ENCODE measurements at places on chromosomes 16 and 17.

- DNase-seq: no peak
Observed at GRCh38 chr17:65626451-65626850, 65.0 kb upstream of the AXIN2 start.

DNA sequence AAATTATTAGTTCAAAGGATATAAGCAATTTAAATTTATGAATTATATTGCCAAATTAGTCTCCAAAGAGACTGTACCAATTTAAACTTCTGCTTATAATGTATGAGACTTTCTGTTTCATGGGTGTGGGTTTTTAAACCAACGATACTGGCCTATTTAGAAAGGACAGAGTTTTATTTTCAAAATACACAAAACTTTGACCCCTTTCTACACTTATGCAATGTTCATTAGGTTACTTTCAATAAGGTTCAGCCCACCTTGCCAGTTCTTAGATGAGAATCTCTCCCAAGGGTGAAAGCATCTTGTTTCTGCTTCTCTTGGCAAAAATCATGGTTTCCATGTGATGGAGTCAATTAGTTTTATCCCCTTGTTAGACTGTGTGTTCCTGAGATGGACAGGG is 84.7 kb downstream of the MYO1D start:
- no peak for DNase-seq

- DNase-seq: no peak
Observed at GRCh38 chr16:66255647-66256046, 110.8 kb upstream of the CDH5 start.

DNA sequence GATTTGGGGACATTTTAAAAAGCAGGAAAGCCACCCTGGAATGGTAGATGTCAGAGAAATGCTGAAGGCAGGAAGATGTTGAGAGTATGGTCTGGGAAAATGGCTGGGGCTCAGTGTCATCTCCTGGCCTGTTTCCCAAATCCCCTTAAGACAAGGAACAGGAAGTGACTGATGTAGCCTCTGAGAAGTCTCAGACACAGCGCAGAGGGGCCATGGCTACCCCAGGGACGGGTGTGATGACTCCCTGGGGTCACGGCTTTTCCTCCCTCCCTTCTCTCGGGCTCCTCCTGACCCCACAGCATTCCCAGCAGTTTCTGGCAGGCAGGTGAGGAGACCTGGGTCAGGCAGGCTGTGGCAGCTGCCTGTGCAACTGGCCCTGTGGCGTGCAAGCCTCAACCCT is 45.4 kb downstream of the RAP1GAP2 start:
- no peak for DNase-seq

GRCh38 chr16:69932228-69932627 is 18.9 kb upstream of the CLEC18A start:
- no peak for DNase-seq

DNA sequence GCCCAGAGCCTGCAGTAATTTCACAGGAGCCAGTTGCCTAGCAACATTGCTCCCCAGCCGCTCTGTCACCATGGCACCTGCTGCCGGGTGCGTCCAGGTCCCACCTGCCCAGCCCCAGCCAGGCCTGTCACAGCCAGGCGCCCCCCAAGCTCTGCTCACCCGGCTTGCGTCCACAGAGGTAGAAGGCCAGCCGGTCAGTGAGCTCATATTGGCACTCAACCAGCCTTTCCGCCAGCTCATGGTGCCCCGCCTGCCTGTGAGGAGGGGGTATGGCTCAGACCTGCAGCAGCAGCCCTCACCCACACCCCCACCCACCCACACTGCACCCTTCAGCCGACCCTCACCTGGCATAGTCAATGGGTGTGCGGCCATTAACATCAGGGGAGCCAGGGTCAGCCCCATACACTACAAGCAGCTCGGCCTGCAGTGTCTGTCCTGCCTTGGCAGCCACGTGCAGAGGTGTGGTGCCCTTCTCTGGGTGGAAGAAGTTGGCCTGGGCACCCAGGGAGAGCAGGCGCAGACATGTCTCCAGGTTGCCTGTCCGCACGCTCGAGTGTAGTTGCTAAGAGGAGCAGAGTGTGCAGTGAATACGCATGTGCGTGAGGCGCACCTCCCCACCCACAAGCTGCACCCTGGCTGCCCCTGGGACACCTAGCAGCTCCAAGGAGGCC is 7.7 kb downstream of the GIT1 start:
- DNase-seq: no peak

DNA sequence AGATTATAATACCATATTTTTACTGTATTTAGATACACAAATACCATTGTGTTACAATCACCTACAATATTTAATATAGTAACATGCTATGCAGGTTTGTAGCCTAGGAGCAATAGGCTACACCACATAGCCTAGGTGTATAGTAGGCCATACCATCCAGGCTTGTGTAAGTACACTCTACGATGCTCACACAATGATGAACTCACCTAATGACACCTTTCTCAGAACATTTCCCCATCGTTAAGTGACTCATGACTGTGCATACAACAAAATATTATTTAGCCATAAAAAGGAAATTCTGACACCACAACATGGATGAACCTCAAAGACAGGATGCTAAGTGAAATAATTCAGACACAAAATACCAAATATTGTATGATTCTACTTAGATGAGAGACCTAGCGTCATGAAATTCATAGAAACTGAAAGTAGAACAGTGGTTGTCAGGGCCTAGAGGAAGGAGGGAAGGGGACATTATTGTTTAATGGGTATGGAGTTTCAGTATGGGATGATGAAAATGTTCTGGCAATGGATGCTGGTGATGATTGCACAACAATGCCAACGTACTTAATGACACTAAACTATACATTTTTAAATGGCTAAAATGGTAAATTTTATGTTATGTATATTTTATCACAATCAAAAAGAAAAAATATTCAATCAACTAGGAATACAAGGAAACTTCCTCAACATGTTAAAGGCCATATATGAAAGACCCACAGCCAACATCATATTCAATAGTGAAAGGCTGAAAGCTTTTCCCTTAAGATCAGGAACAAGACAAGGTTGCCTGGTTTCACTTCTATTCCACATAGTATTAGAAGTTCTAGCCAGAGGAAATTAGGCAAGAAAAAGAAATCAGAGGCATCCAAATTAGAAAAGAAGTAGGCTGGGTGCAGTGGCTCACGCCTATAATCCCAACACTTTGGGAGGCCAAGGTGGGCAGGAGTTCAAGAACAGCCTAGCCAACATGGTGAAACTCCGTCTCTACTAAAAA is 5.9 kb upstream of the C16orf87 start:
- no peak for DNase-seq

DNA sequence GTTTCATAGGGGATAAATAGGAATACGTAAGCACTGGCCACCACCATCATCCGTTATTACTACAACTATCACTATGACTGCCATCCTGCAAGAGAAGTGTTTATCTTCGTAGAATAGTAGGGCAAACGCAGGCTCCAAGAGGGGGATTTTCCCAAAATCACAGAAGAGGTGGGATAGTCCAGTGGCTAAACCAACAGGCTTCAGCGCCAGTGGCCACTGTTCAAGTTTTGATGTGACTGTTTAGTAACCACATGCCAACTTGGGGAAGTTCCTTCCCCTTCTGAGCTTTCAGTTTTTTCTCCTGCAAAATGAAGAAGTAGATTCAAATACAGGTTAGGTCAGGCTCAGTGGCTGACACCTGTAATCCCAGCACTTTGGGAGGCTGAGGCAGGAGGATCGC is 60.7 kb upstream of the GRIN2A start:
- DNase-seq: no peak

- no peak for DNase-seq
Observed at GRCh38 chr17:2571523-2572303, 21.7 kb upstream of the PAFAH1B1 start.

Measured in CD4-positive, alpha-beta T cell treated with Interleukin-17A for 4 hours (primary cell).